ENCODE measurements at places on chromosomes 3 and 15.

DNA sequence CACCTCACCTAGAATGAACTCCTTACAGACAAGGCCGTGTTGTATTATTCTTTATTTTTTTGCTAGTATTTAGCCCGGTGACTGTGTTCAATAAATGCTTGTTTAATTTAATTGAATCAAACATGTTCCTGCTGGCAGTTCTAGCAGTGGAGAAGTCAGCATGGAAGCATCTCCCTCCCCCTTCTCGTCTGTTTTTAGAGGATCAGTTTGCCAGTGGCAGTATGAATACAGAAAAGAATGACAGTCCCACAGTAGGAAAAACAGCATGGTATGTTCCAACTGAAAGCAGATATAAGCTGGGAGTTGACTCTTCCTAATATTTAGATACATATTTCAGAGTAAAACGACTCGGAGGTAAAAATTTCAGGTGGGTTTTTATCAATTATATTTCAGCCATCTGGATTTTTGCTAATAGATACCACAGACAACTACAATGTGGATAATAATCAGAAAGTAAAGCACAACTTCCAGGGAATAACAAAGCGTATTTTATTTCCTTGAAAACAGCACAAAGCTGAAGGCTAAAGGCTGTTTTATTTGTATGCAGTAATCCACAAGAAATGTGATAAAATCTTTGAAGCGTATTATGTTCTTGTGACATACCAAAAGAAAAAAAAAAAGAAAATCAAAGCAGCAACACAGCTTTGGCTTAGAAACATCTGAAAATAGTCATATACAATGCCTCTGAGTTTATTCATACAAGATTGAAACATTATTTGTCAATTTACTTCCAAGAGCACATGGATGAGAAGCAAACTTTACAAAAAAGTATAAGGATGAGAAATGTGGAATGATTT lies 244.5 kb upstream of the KCNMB2 start:
- DNase-seq: no peak

DNA sequence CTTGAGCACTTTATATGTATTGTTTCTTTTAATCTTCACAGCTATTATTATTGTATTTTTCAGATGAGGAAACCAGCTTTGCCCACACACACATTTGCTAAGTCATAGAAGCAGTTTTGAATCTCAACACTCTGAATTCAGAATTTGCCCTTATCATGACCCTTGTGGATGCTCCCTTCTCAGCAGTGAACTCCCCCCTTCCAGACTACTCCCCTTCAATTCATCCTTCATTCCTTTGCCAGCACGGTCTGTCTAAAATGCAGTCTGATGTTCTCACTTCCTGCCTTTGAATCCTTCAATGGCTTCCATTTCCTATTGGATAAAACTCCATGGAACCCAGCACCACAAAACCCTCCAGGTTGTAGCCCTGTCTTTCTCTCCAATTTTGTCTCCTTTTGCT lies 52.5 kb upstream of the TSC22D2 start:
- no peak for DNase-seq

DNA sequence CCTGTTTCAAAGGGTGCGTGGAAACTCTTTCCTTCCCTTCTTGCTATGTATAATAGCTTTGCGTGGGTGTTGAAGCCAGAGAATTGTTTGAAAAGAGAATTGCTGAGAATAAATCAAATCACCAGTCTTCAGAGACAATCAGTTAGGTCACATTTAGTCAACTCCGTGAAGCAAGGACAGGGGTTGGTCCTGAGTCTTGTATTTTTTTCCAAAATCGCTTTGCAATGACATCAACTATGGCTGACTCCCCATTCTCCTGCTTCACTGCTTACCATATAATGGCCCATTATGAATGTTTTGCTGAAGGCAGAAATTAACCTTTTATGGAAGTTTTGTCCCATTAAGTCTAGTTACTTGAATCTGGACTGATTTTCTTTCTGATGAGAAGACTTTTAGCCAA lies 852.8 kb downstream of the AGBL1 start:
- no peak for DNase-seq

GRCh38 chr15:23599053-23599452 lies 33.6 kb downstream of the MKRN3 start:
- no peak for DNase-seq

DNA sequence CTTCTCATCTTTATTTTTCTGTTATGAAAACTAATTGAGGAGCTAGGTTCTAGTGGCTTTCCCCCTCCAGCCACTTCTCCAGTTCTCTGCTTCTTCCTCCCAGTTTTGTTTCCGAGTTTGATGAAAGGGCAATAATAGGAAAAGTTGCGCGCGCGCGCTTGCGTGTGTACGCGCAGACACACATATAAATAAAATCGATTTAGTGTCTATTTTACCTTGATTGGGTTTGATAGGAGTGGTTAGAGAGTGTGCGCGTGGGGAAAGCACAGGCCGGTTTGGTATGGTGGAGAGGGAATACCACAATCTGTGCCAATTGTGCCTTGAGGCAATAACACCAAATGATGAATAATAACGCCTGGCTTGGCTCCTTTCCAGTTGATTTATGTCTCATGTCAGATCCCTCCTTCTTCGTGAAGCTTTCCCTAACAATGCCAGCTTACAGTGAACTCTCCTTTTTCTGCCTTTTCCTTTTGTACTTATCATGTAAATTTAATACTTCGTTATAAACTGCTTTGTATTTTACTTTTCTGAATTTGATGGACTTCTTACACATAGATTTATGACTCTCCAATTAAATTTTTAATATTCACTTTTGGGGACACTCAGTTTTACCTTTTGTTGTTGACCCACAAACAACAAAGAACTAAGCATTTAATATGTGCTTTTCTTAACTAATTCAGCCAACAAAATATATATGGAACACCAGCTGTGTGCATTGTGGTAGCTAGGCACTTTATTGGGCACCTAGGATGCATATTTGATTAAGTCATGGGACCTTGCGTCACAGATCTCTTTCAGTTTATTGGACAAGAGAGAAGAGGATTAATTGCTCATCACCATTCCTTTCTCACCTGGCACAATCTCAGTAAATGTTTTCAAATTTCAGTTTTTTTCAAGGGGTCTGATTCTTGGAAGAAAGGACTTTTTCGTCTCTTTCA lies 1.7 kb downstream of the TIPARP start:
- DNase-seq: peak; percentile 81

- no peak for DNase-seq
These were observed 168.0 kb upstream of the MLF1 start for GRCh38 chr3:158403013-158403412.

DNA sequence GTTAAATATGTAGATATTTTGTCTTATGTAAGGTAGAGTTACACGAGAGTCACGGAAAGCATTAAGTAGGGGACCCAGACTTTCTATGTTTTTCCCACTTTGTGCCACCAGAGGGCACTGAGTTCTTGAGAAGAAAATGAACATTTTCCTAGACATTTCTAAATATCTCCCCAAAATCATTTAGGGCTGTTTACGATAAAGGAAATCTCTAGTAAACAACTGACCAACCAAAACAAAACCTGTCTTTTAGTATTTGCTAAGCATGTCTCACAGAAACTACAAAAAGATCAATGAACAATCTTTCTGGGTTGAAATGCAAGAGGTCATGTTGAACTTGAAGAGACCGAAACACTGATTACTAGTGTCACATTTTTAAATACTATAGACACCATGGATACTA lies 16.1 kb downstream of the POU1F1 start:
- peak; percentile 5 for DNase-seq

DNA sequence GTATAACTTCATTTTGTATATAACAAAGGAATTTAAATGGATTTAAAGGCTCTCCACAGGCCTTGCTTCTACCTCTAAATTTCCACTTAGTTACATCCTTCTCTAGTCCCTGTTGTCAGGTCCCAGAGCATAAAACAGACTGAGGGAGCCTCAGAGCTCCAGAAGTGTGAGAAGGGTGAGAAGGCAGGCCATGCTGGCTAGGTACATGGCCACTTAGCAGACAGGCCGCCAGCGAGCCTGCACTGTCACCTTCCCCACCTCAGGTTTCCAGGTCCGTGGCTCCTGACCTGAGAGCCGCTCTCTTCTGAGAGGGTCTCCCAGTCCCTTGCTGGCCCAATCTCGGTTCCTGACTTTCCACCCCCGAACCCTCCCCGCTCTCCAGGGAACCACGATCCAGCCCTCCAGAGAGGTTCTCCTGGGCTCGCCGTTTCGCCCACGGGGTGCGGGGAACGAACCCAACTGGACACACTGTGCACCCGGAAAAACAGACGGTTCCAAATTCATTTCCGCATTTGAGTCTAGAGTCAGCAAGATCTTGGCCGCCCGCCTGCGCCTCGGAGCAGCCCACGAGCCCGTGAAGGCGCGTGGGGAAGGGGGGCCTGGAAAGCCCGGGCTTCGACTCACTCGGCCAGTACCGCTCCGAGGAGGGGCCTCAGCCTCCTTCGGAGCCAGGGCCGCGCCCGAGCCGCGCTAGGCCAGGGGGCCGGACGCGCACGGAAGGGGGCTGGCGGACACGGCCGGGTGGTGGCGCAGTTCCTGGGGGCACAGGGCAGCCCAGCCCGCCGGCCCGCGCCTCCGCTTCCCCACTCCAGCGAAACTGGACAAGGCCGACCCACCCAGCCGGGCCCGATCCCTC lies 16.7 kb upstream of the SOX2 start:
- DNase-seq: no peak

DNA sequence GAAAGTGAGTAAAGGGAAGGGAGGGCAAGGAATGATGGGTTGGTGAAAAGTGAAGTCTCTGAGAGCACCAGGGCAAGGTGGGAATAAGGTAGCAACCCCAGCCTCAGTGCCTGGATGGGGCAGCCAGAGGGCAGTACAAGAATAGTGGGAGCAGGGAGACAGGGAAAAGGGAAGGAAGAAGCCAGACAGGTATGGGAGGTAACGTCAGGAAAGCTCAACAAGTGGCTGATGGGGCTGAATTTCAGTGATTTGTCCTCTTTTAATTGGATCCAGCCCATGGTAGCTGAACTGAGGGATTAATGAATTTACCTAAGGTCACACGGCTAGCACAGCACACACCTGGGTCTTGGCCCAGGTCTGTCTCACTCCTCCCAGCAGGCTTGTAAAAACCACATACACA lies 12.6 kb downstream of the RORA start:
- DNase-seq: no peak

GRCh38 chr15:92733090-92733933 lies 77.7 kb upstream of the FAM174B start:
- no peak for DNase-seq

DNA sequence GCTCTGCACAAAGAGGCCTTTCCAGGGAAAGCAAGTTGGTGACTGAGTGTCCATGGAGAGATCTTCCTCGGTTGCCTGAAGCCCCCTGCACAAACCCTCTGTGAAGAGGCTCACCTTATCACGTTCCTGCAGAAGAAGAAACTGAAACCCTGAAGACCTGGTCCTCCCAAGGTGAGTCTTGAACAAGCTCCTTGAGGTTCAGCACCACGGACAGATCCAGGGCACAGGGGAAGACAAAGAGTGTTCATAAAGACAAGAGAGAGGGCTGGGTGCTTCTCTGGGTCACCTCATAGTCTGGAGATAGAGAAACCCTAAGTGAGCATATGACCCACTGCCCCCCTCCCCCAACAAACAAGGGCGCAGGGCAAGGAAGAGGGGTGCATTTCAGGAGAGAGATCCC lies 21.7 kb upstream of the TBC1D21 start:
- peak; percentile 8 for DNase-seq

DNA sequence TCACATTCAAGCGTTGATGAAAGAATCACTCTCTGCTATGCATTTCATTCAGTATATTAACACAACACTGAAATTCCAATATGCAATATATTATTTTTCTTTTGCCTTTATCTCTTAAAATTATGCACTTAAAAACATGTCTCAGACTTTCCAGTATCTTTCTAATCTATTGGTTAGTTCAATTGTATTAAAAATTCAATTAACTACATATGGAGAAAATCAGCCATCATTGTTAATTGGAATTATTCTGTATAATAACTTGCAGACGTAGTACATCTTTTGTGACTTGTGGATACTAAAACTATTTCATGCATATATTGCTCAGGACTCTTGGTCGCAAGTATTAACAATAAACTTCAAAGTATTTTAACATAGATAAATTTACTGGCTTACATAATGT lies 715.6 kb downstream of the GRM7 start:
- no peak for DNase-seq

GRCh38 chr15:66850078-66850991 lies 148.3 kb downstream of the SMAD6 start:
- no peak for DNase-seq

DNA sequence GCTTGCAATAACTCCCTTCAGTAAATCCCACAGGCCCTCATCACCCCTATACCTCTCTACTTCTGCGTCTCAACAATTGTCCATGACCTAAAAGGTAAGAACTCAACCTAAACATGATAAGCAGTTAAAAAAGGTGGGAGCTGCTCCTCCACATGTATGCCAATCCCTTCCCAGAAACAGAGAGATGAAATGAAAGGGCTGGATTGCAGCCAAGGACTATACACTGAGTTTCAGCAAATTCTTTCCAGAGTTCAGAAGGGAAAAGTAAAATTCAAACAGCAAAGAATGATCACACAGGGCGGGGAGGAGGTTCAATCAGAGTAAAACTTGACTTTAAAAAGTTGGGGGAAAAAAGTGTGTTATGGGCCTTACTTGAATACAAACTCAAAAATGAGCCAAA lies 27.5 kb downstream of the PLOD2 start:
- no peak for DNase-seq

- no peak for DNase-seq
These were observed at the start of gene RBP2 for GRCh38 chr3:139476348-139476747. Gene RBP2, minus strand, starts transcription at chr3:139476516. Its CDS starts 57 bp downstream, at chr3:139476459.

DNA sequence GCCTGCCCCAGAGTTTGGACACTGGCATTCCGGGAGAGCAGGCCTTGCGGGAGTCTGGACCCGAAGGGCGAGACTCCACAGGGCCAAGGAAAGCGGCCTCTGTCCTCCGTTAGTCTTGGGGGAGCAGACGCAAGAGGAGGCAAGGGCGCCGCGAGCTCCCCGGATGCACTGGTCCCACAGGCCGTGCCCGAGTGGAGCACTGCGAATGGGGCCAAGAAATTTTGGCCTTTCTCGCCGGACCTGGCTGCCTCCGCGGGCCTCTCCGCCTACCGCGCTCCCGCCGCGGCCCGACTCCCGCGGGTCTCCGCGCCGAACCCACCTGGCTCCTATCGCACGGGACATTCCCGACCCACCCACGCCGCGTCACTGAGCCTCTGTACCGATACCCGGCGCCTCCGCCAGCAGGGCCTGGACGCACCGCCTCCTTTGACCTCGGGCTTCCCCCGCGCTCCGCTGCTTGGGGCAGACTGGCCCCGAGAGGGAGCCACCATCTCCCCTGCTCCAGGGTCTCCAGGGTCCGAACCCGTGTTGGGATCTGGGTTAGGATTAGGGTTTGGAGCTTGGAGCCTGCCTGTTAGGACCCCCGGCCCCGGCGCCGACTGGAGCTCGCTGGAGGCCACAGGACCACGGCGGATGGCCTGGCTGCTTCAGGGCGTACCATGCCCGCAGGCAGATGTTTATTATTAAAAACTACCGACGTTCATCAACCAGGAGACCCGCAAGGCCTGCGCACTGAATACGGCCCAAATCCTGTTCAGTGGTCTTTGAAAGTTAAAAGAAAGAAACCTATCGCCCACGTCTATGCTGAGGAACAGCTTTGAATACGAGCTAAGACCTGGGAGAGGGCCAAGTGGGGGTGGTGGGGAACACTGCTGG lies 11.7 kb downstream of the SHOX2 start:
- DNase-seq: no peak
